T-helper 17 cell (primary cell): ENCODE measurements at places on chromosomes 2 and 18. TPM values are rescaled to one million over a fixed set of nuclear protein-coding genes. Genes with fewer than 3 reads are reported as not detected.

GRCh38 chr18:78364388-78364960, 615.1 kb upstream of the SALL3 start:
- DNase-seq, result no peak

Gene EHD3
- total RNA-seq, result 3.9 TPM

- DNase-seq, result no peak
Measured at GRCh38 chr2:150640039-150640438, 152.6 kb upstream of the RND3 start.

Gene GALNT1
- 28.3 TPM for total RNA-seq

Gene C2orf78
- total RNA-seq, result not detected

DNA sequence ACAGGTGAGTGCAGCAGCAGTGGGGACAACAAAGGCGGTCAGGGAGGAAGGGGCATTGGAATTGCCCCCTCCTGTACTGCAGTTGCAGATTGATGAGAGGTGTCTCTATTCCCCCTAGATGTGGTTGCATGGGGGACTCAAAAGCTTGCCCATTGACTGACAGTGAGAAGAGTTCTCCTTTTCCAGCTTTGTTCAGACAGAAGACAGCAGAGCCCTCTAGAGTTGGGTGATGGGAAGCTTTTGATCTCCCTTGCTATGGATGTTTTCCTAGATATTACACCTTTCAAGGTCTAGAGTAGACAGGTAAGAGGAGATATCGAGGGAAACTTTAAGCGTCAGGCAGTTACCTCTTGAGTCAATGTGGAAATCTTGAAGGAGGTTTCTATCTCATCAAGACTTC, 2.9 kb downstream of the PROKR1 start:
- DNase-seq, result no peak

Gene GPR39
- not detected for total RNA-seq

Gene HOXD4
- not detected for total RNA-seq

- DNase-seq, result no peak
Measured at GRCh38 chr2:101770726-101771125, 73.2 kb downstream of the MAP4K4 start.

Gene ERBB4
- total RNA-seq, result not detected

- no peak for DNase-seq
Measured at GRCh38 chr2:15719566-15720313, 128.1 kb downstream of the DDX1 start.

GRCh38 chr18:73980289-73980979, 167.2 kb downstream of the FBXO15 start:
- no peak for DNase-seq

Gene FIGN
- total RNA-seq, result not detected

Gene IL1RN
- total RNA-seq, result 1.2 TPM

GRCh38 chr18:2683055-2683454, 27.5 kb downstream of the SMCHD1 start:
- no peak for DNase-seq

DNA sequence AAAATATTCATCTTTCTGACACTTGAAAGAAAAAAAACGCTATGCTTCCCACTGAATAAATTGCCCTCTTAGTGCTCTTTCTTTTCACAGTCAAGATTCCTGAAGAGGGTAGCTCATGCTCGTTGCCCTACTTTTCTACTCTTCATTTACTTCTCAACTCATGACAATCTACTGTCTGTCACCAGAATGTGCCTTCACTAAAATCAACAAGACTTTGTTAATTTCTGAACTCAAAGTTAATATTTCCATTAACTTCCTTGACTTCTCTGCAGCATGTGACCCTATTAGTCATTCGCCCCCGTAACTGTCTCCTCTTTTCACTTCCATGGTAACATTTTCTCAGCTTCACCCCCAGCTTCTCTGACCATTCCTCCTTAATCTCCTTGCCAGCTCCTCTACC, 98.9 kb upstream of the MAPRE2 start:
- DNase-seq, result no peak

Gene EPB41L3
- total RNA-seq, result 15.3 TPM
